ENCODE measurements at places on chromosomes 6 and 20.

DNA sequence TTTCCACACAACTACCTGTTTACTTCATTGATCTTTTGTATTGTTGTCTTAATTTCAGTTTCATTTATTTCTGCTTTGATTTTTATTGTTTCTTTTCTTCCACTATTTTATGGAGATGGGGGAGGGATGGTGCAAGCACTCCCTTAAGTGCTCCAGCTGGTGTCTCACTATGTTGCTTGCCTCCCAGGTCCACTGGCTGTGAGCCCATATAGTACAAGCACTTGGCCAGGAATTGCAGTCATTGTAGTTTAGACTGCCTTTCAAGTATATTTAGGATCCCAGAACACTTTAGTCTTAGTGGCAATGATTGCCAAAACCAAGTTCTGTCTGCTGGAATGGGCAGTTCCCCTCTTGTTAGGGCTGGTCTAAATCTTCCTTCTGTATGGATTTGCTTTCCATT is 34.9 kb upstream of the MAN1A1 start:
- no peak for DNase-seq

- no peak for DNase-seq
Observed at GRCh38 chr6:155158030-155158843, 105.6 kb upstream of the CLDN20 start.

GRCh38 chr20:56316483-56316882 is 42.3 kb upstream of the FAM210B start:
- DNase-seq, result no peak

DNA sequence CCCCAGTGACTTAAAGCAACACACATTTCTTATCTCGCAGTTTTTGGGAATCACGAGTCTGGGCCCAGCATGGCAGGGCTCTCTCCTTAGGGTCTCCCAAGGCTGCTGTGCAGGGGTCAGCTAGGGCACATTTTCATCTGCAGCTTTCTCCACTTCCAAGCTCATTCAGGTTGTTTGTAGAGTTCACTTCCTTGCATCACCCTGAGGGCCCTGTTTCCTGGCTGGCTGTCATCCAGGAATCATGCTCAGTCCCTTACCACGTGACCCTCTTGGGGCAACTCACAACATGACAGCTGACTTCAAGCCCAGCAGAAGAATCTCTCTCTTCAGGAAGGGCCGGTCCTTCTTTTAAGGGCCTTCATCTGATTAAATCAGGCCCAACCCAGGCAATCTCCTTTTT is 21.3 kb downstream of the SNAP25 start:
- no peak for DNase-seq

GRCh38 chr20:33556246-33556645 is 66.3 kb downstream of the CBFA2T2 start:
- DNase-seq, result no peak

DNA sequence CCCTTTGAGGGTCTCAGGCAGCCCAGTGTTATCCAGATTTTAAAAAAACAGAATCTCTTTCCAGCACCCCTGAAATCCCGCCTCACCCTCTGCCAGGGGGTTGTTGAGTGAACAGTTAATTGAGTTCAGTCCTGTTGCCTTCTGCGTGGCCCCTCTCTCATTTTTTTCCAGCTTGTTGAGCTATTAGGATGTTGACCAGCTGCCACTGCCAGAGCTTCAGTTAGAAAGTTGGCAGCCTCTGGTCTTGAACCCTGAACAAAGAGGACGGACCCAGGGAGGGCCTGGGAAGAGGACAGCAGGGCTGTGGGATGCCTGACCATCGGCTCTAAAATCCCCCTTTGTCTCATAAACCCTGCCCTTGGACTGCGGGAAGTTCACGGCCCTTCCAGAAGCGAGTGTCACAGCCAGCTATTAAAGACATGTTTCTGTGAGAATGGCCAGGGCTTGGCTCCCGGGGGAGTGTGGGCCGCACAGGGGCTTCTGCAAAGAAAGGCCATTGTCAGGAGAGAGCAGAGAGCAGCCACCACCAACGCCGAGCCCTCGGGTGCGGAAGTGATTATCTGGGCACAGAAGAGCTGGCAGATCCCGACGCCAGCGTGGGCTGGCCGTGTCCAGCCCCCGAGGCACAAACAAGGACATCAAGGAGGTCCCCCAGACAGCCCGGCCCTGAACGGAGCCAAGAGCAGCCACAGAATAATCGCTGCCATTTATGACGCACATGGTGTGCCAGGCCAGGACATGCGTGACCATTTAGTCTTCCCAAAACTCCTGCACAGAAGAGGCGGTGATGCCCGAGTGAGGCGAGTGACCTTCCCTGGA is 189.0 kb downstream of the ANKRD60 start:
- no peak for DNase-seq

GRCh38 chr6:169656546-169657283 is 45.1 kb downstream of the WDR27 start:
- no peak for DNase-seq

DNA sequence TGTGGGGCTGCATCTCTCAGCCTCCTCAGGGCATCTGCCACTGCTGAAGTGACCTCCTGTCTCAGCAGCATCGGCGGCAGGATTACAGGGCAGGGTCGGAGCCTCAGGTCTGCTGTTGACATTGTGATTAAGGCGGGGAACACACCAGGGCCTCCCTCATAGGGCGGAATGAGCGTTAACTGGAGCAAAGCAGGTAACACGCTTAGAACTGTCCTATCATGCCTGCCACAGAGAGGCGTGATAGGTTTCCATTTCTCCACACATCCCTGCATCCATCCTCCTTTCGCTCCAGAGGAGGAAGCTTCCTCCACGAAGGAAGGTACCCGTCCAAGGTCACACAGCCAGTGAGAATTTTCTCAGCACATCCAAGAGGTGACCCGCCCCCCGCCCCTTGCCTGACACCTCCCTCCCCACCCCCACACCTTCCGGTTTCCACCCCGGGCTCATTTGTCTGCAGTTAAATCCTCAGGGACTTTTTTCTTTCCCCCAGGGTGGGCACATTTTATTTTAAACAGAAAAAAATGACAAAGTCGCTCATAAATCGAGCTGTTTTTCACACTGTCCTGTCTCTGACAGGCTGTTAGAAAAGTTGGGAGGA is 200.8 kb downstream of the TFAP2C start:
- DNase-seq, result no peak

GRCh38 chr20:62982124-62983075 is 24.4 kb downstream of the BHLHE23 start:
- DNase-seq, result no peak

DNA sequence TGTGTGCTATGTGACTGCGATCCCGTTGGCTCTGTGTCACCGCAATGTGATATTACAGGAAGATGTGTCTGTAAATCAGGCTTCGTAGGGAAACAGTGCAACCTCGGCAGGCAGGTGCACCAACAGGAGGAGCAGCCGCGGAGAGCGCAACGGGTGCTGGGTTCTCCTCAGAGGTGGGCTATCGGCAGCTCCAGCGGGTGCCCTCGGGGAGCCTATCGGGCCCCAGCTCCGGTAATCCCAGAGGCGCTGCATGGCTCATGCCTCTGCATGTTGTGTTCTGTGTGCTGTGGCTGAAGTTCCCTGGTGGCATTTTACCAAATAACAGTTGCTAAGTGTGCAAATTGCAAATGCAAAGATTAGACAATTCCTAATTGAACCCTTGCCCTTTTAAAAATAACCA is 409.9 kb downstream of the LAMA2 start:
- DNase-seq, result no peak

DNA sequence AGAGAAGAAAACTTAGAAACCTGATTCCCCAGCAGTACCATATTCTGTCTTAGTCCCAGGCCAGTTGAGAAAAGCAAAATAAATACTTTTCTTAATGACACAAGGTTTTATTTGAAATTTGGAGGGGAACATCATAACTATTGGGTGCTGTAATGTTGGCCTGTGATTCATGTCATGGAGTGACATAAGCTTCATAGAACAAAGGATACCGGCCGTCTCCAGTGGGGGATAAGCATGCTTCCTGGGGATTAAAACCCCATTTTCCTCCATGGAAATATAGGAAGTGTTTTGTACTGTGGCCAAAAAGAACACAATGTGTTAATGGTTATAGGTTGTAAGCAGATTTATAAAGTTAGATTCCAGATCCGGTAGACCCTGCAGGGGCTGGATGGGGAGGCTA is 18.0 kb downstream of the MTHFD1L start:
- DNase-seq, result no peak
